ENCODE measurements at places on chromosomes 5 and 9.

- DNase-seq, result no peak
Observed at GRCh38 chr5:65478336-65478735, 3.4 kb downstream of the ADAMTS6 start.

- DNase-seq, result no peak
Observed at GRCh38 chr9:125764198-125764597, 17.0 kb downstream of the PBX3 start.

- peak; percentile 78 for DNase-seq
Observed at GRCh38 chr5:96177303-96177869, 215.7 kb upstream of the ELL2 start.

- DNase-seq, result no peak
Observed at GRCh38 chr9:107177857-107178256, 105.2 kb upstream of the RAD23B start.

GRCh38 chr9:7960320-7961050 lies 160.9 kb upstream of the DMAC1 start:
- DNase-seq, result no peak

GRCh38 chr5:169805527-169805934 lies 168.5 kb downstream of the DOCK2 start:
- no peak for DNase-seq

- no peak for DNase-seq
Observed at GRCh38 chr9:18268381-18268780, 205.6 kb upstream of the ADAMTSL1 start.

- no peak for DNase-seq
Observed at GRCh38 chr5:126002222-126002897, 420.8 kb upstream of the GRAMD2B start.

DNA sequence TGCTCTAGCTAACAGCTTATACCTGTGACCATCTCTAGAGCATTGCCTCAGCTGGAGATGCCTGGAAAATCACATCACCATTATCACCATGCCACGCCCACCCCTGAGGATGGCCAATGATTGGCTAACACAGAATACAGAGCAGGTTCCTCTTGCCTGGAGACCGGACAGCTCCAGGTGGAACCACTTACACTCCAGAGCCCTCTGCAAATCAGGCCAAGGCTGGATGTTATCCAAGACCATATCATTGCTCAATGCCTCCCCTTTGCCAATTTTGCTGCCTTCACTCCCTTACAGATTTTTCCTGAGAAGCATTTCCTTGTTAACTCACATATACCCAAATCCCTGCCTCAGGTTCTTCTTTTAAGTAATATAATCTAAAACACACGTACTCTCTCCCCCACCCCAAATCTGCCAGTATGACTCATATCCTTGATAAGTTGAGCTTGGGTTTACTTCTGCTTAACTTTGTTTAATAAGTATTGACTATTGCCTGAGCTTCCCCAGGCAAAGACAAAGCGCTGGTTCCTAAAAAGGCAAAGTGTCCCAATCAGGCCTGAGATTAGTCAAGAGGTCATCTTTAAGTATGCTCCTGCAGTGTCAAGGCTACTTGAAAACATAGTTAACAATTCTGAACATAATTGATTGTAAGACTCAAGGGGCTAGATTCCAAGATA lies 309.6 kb downstream of the EPB41L4A start:
- DNase-seq, result peak; percentile 19

- no peak for DNase-seq
Observed at GRCh38 chr5:2582106-2582505, 169.4 kb downstream of the IRX2 start.

GRCh38 chr9:124206391-124206790 lies 51.4 kb upstream of the NEK6 start:
- no peak for DNase-seq

GRCh38 chr5:60487476-60487875 lies 212.5 kb downstream of the DEPDC1B start:
- DNase-seq, result no peak

GRCh38 chr9:125330587-125330986 lies 69.0 kb downstream of the GAPVD1 start:
- DNase-seq, result no peak

DNA sequence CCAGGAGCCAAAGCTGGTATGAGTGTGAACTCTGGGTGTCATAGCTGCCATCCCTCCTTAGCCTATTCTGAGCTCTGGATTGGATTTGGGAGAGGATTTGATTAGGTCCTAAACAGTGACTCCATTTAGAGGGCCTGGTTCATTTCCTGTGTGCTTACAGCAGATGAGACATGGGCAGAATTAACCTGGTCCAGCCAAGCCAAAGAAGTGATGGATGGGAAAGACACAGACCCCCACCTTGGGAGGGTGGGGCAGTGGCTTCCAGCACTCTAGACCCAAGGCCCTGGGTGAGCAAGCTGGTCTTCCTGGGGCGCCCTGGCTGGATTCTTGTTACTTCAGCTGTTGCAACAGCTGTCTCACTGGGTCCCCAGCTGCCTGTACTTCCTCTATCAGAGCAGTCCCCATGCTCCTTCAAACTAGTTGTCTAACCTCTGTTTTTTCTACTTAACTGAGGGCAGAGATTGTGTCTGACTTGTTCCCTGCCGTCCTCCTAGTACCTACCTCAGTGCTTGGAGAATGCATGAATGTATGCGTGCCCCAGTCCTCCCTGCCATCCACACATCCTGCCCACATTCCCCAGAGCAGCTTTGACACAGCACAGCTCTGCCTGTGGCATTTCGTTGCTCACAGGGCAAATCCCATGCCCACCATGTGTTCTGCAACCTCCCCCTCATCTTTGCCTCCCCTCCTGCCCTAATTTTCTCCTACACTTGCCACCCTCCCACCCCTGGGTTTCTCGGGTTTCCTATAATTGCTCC lies 115.9 kb downstream of the RGS3 start:
- DNase-seq, result peak; percentile 47

GRCh38 chr9:95313010-95313498 lies 4.5 kb downstream of the FANCC start:
- peak; percentile 68 for DNase-seq

DNA sequence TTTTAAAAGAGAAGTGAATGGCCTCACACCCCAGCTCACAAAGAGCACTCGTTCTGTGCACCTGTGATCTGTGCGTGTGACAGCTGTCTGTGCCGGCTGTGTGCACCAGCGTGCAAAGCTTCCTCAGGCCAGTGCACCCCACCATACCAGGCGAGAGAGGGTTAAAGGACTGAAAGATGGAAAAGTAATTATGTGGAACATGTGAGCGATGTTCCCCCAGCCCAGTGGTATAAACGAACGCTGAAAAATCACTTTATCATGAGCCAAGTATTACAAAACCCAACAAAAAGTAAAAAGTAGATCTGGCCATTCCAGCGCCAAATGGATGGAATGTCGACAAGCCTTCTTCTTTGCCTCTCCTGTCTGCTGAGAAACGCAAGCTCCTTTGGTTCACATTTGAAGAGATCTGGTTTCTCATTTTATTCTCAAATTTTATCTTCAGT lies 53.7 kb downstream of the IPPK start:
- DNase-seq, result no peak

- DNase-seq, result no peak
Observed at GRCh38 chr5:149912226-149912871, 32.2 kb downstream of the PDE6A start.

DNA sequence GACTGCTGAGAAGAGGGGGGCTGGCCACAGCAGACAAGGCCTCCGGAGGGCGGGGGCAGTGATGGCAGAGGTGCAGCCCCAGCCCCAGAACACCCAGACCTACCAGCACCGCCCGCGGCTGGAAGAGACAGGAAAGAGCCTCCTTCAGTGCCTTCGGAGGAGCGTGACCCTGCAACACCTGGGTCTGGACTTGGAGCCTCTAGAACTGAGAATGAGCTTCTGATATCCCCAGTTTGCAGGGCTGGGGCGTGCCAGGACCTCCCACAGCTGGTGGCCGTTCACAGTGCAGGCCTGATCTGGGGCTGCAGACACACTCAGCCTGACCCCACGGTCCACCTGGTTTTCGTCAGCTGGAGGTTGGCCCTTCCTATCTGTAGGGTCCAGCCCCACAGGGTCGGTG lies 9.1 kb downstream of the LCN10 start:
- no peak for DNase-seq

DNA sequence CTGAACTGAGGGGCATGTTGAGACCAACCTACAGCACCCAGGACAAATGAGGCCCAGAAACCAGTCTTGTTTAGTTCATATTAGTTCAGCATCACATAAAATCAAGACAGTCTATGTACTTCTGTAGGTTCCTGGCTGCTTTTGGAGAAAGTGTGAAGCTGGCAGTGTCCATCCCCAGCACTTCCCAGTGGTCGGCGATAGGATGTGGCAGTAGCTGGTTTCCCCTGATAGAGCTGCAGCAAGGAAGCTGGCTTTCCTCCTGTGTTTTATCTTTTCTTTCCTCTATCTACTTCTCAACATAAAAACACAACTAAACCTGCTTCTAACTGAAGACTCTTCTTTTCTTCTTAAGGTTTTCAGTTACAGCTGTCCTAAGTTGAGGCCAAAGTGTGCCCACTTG lies 43.0 kb upstream of the SLC46A2 start:
- no peak for DNase-seq

DNA sequence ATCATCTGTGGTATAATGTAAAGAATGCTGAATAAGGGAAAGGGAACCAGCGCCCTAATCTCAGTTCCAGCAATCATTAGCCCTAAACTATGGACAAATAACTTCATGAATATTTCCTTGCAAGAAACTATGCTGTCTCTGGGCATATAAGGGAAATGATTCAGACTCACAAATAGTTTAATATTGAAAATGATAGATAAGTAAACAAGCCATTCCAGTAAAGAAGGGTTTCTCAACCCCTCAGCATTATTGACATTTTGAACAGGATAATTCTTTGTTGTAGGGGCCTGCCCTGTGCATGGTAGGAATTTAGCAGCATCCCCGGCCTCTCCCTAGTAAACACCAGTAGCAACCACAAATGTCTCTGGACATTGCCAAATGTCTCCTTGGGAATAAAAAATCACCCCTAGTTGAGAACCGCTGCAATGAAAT lies 23.8 kb downstream of the C5 start:
- DNase-seq, result no peak

DNA sequence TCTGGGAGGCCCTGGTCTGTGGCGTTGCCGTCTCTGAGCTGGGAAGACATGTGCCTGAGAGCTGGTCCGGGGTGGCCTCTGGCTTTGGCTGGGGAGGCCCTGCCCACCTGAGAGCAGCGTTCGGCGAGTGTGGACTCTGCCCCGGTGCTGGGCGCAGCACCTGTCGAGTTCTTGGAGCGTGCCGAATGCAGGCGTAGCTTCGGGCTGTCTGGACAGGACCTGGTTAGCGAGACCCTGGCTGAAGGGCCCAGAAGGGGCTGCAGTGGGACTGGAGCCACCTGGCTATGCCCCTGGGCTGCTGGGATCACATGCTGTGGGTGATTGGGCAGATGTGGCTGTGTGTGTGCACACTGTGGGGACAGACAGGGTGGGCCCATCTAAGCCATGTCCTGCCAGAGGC lies 56.5 kb downstream of the RXRA start:
- DNase-seq, result peak; percentile 83

- peak; percentile 50 for DNase-seq
Observed at GRCh38 chr9:82031538-82032280, 43.1 kb downstream of the SPATA31D1 start.

GRCh38 chr5:102295534-102296177 lies 428 bp downstream of the SLCO4C1 start:
- no peak for DNase-seq

DNA sequence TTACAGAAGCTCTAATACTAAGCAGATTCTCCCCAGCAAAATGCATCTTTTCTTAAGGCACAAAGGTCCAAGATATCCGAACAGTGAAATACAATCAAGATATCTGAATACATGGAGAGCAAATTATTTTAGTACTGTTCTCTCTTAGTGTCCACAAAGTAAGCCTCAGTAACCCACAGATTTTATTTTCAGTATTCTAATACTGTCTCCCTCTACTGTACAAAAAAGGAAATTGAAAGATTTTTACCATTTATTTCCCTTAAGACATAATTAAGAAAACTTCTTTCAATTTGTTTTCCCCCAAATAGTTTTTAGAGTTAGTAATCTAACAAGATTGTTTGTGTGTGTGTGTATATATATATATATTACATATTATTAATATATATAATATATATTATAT lies 24.7 kb upstream of the NOL6 start:
- DNase-seq, result peak; percentile 19

DNA sequence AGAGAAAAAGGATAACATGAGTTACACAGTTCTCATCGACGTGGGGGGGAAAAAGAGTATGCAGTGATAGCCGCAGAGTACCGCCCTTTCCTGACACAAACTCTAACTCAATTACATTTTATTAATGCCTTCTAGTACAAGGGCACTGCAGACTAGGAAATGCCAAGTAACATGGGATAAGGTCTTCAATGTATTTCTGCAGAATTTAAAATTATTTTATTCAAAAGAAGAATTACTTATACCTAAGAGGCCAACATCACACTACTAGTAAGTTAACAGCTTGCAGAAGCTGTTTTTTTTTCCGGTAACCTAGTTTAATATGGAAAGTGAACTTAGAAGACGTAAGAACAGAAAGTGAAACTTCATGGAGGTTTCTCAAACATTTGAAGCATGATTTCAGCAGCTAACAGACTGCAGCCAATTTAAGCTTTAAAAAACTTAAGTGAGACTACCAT lies 3.9 kb downstream of the SETX start:
- DNase-seq, result no peak

DNA sequence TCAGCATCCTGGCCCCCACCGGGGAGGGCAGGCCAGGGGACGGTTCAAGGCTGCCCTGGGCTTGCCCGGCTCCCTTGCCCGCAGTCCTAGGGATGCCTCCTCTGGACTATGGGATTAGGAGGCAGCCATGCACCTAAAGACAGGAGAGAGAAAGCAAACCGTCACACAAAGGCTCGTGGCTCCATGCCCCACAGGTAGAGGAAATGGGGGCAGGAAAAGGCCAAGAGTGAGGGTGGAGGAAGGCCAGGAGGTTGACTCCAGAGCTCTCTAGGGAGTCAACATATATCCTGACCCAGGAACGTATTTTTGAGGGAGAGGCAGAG lies 9.7 kb downstream of the MGAT1 start:
- DNase-seq, result no peak

DNA sequence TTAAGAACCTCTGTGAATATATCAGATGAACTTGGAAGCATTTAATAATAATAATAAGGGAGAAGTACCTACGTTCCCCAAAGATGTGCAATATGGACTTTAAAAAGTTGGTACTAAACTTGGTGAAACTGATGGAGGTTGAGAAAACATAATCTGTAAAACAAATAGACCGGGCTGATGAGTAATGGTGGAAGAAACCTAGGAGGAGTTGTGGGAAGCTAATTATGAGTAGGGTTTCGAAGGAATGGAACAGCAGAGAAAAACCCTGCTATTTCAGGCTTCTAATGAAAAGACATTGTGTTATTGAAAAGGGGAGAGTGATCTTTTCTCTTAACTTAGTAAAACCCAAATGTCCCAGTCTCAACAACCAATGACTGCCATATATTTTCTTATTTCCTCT lies 229.3 kb downstream of the PCSK1 start:
- DNase-seq, result no peak

DNA sequence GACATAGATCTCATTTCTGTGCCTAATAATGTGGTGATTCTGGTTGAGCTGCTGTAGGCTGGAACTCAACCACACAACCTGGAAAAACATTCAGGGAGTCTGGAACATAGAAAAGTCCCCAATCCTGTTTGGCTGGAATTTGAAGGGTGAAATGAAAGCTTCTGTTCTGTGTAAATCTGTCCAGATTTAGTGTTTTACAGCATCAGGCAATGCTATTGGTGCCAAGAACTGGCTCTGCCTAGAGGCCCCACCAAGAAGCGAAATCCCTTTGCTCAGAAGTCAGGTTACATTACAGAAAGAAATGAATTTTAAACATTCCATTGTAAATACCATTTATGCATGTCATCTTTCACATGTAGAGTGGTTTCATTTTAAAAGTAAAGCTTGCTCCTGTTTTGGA lies 56.3 kb downstream of the TMEM174 start:
- no peak for DNase-seq
